Liver (tissue), 10 donors: ENCODE measurements at places on chromosomes 6 and 20. TPM values are rescaled to one million over a fixed set of nuclear protein-coding genes. Genes with fewer than 3 reads are reported as not detected.

The SH3BGRL2 gene
- total RNA-seq, result 71.3 TPM

The NKAIN4 gene
- total RNA-seq, result not detected

The RNF5 gene
- 56.1 TPM for total RNA-seq

GRCh38 chr20:40563296-40563950, 125.6 kb downstream of the MAFB start:
- H3K4me3 ChIP-seq, result no peak overlapping the region
- no peaks in the 10 kb centered on the region for H3K4me1 ChIP-seq
- no peak overlapping the region for H3K27ac ChIP-seq
- no peaks in the 10 kb centered on the region for H3K27me3 ChIP-seq

GRCh38 chr6:67759001-67759400, 876.1 kb upstream of the ADGRB3 start:
- H3K4me1 ChIP-seq, result no peaks in the 10 kb centered on the region
- H3K27me3 ChIP-seq, result no peaks in the 10 kb centered on the region
- H3K36me3 ChIP-seq, result no peaks in the 10 kb centered on the region
- no peak overlapping the region for H3K27ac ChIP-seq
- DNase-seq, result no peak

The AFG1L gene
- total RNA-seq, result 2.7 TPM

The HLA-DOA gene
- 1.3 TPM for total RNA-seq

GRCh38 chr20:6081236-6081635, 27.4 kb upstream of the LRRN4 start:
- DNase-seq, result no peak
- no peak overlapping the region for H3K4me3 ChIP-seq
- peaks cover 8% of the 10 kb centered on the region for H3K4me1 ChIP-seq
- H3K27ac ChIP-seq, result no peak overlapping the region
